ENCODE measurements at places on chromosomes 7 and 10.
A peak's percentile ranks its signal among the peaks of the same experiment; 100 is the strongest.

GRCh38 chr10:114306116-114306973 is 67.3 kb downstream of the VWA2 start:
- DNase-seq = peak; percentile 94

GRCh38 chr10:34396663-34397062 is 418.4 kb downstream of the PARD3 start:
- DNase-seq = no peak

GRCh38 chr10:118802126-118802793 is 47.5 kb upstream of the CACUL1 start:
- no peak for DNase-seq

GRCh38 chr7:19991936-19992335 is 218.5 kb upstream of the TMEM196 start:
- DNase-seq = no peak

GRCh38 chr10:97666992-97667391 is 20.0 kb downstream of the AVPI1 start:
- DNase-seq = no peak
